Cerebellar nuclear complex (tissue), 1 donor: ENCODE measurements at places on chromosomes 3 and 15.

DNA sequence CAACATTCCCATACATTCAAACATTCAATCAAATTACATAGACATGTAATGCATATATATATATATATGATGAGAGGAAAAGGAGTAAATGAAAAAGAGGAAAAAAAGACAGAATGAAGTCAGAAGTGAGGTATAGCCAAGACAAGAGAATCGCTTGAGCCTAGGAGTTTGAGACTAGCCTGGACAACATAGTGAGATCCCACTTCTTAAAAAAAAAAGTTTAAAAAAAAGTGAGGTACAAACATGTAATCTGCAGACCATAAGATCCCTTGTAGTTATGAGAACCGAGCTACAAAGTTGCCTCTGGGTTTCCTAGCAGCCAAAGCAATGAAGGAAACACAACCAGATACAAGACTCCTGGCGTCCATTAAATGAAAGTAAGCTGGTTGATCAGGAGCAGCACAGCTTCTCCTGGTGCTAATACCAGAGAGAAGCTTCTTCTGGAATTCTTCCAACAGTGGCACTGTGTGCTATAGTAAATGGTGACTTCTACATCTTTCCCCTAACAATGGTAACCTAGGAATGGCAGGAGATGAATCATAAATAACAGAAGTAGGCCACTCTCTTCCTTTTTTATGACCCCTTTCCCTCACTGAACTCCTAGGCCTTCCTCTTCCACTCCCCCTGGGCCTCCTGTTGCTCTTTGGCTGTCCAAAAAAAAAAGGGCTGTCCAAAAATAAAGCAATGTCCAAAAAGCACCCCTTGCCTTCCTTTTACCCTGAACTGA lies 3.5 kb downstream of the KCNMB3 start:
- DNase-seq, result no peak

GRCh38 chr3:150764566-150764965 lies 1.6 kb upstream of the SIAH2 start:
- no peak for DNase-seq

GRCh38 chr3:105542282-105543019 lies 175.7 kb downstream of the ALCAM start:
- no peak for DNase-seq

DNA sequence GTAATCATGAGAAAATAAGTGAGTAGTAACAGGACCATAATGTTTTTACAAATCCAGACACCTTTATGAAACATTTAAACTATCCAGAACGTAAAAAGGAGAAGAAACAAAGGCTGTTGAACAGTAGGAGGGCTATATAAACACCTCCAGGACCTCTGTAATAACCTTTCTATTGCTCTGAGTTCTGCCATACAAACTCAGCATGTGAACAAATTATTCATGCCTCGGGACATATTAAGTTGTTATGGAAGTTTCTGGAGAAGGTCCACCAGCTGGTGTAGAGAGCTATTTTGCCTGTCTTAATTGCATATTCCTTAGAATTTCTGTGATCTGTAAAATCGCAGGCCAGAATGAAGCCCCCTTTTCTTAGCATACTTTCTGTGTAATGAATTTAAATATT lies 256.3 kb downstream of the UBE2E2 start:
- no peak for DNase-seq

DNA sequence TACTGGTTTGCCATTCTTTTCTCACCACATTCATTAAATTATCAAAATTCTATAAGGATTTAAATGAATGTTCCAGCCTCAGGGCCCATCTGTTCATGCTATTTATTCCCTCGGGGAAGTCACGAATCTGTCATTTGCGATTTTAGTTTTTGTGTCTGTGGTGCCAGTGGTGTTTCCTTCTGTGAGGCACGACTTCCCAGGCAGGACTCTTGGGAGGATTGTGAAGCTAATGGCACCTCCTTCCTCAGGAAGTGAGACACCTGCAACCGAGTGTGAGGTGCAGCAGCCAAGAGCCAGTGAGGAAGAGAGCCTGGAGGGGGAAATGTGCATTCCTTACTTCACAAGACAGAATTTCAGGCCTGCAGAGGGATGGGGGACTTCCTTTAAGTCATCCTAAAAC lies 24.1 kb downstream of the SV2B start:
- no peak for DNase-seq

DNA sequence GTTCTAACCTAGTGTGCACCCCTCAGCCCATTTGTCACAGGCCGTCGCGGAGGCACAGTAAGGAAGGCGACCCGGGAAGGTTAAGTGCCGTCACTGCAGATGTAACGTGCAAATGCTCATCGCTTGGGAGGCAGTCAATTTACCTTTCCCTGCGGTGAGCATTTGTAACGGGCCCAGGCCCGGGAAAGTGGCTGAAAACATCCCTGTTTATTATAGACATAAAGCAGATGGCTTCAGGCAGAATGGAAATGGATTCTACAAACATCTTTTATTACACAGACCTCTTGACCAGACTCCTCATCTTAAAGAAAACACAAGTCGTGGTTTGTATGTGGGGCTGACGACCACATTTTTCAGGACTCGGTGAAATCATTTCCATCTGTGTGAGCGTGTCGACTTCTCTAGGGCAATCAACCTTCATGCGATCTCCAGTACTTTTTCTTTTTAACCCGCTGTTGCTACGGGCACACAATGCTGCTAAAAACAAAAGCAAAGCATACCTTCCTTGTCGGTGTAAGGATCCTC lies 43.6 kb downstream of the NMNAT3 start:
- DNase-seq, result no peak

- DNase-seq, result no peak
These were observed 92.2 kb downstream of the KLHL25 start for GRCh38 chr15:85702321-85703101.

- DNase-seq, result no peak
These were observed 167.7 kb downstream of the GHSR start for GRCh38 chr3:172280406-172281051.

DNA sequence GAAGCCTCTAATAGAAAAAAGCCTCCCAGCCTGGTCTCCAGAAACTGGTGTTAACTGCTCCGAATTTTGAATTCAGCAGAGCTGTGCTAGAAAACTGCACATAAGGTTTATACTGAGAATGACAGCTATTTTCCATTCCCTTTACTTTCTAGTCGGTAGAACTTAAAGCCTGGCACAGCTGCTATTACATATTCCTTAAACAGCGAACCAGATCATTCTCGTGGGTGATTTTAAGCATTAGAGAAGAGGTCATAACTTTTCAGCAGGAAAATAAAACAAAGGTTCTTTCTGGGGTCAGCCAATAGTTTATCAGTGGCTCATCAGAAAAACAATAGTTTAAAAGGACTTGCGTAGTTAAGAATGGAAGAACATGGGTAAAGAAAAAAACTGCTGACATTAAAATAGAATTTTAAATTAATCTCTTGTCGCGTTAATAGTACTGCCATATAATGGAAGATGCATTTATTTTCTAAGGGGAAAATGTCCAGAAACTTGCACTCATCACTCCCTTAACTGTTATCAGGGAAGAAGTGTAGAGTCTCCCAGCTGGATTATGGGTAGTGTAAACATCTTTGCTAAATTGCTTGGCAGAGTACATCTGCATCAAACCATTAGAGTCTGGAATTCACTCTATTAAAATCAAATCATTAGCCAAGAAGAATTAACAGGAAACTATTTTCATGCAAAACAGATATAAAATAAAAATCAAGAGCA lies 7.9 kb downstream of the VGLL4 start:
- no peak for DNase-seq

GRCh38 chr3:128794067-128794768 lies 68.2 kb downstream of the RAB7A start:
- no peak for DNase-seq

DNA sequence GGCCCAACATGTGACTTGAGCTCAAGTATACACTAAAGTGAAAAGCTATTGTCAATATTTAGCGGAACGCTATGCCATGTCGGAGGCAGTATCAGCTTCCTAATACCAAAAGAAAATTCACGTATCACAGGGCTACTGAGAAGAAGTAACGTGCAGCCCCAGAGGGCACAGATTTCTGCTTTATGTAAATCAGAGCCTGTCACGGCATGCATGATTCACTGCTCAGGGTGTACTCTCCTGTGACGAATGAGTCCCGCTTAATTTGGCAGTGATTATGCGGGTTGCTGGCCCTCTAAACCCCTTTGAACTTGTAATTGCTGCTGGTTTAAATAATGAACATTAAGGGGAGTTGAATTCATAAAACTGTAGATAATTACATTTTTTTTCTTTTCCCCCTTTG lies 85.3 kb downstream of the MEIS2 start:
- DNase-seq, result no peak

- DNase-seq, result no peak
These were observed 68.9 kb downstream of the SMAD3 start for GRCh38 chr15:67134067-67134838.

GRCh38 chr15:60000824-60001609 lies 3.1 kb upstream of the FOXB1 start:
- DNase-seq, result no peak

GRCh38 chr15:38617831-38618230 lies 53.2 kb upstream of the RASGRP1 start:
- DNase-seq, result peak; percentile 62

DNA sequence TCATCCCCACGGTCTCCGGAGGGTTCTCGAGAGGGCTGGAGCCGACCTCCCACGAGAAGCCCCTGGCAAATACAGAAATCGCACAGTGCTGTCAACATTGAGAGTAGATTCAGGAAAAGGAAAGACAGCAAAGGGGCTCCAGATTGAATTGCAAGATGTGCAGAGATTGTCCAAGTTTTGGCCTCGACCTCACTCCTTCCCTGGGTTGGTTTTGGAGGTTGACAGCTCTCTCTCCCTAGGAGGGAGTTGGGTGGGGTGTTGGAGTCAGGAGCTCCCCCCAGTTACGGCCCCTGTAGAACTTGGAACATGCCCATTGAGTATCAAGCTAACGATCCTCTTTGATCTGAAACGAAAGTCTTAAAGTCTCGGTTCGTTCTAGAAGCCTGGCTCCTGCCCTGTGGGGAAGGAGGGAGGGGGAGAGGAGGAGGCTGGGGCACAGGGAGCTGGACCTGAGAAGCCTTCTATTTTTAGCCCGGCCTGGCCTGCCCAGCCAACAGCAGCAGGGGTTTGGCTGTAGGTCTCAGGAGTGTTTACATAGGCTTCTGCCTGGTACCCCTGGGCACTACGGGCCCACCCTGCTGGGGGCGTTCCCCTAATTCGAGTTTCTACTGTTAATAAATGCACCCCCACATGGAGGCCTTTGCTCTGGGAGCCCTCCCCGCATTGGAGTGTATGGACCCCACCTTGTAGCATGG lies 672 bp upstream of the KY start:
- peak; percentile 51 for DNase-seq

GRCh38 chr15:68875377-68876116 lies 54.8 kb upstream of the SPESP1 start:
- DNase-seq, result peak; percentile 86

DNA sequence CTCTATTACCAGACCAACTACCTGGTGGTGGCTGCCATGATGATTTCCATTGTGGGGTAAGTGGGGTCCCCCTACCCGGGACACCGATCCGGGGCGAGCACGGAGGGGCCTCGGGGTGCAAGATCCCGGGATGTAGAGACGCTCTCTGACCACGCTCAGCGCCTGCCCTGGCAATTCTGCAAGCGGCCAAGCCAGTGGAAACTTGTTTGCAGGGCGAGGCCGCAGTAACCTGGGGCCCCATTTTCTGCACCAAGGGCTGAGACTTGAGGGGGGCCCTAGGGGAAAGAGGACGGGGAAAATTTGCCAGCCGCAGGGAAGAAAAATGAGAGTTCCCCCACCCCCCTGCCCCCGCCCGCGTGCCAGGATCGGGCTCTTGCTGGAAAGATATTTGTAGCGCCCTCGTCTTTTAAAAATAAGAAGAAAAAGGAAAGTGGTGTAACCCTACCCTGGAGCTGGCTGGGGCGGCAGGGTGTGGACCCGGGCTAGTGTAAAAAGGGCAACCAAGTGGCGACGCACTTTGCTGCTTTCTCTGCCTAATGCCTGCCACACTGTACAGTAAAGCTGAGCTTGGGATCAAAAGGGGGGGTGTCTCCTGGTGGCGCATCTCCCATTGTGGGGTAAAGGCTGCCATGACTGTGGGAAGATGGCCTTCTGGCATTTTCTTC lies 563 bp downstream of the ARL6IP5 start:
- DNase-seq, result no peak

GRCh38 chr15:31222773-31223341 lies 103.8 kb upstream of the KLF13 start:
- DNase-seq, result no peak

DNA sequence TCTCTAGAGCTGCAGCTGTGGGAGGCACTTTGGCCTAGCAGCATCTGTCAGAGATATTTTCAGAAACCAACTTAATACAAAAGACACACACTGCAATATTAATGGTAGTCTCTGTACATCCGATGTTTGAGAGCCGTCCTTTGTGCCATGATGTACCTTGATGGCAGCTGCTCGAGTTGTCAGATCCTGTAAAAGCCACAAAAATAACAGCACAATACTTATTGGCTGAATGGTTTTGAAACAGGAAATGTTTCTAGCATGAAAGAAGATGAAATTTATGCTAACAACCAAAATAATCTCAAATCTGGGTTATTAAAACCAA lies 445.5 kb upstream of the TBL1XR1 start:
- DNase-seq, result no peak

- DNase-seq, result no peak
These were observed 21.7 kb downstream of the LEKR1 start for GRCh38 chr3:156847752-156848448.

GRCh38 chr15:95565690-95566089 lies 764.8 kb upstream of the NR2F2 start:
- DNase-seq, result no peak

DNA sequence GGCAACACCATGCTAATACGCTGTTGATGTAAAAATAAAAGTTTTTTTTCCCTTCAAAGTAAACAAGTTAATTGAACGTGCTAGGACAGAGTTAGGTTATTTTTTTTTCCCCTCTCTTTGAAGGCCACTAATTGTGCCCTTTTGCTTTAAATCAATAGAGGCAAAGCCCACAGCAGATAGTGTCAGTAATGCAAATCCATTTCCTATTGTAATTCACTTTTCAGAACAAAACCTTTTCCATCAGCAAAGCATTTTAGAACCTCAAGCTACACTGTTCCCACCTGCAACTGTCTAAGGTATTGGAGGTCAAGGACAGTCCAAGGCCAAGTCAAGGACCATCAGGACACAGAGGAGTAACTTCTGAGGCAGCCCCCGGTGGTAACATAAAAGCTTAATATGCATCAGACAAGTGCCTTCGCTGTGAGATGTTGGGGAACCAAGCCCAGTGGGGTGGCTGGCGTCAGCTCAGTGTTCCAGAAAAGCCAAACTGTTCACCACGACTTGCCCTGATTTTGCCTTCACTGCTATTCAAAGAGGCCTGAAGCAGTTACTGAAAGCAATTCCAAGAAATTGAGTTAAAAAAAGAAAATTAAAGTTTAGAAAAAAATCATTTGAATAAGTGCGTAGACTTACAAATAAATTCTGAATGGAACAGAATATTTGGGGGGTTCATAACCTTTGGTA lies 65.8 kb upstream of the ICE2 start:
- no peak for DNase-seq

- DNase-seq, result no peak
These were observed 57.4 kb upstream of the PSMD6 start for GRCh38 chr3:64080616-64081234.
